ENCODE measurements at places on chromosomes 2 and 18.

GRCh38 chr2:36587101-36587500 lies 10.9 kb downstream of the FEZ2 start:
- DNase-seq: no peak

GRCh38 chr2:127177617-127178263 lies 42.4 kb downstream of the CYP27C1 start:
- DNase-seq: no peak

GRCh38 chr2:136019825-136020224 lies 34.4 kb upstream of the DARS1 start:
- DNase-seq: no peak

DNA sequence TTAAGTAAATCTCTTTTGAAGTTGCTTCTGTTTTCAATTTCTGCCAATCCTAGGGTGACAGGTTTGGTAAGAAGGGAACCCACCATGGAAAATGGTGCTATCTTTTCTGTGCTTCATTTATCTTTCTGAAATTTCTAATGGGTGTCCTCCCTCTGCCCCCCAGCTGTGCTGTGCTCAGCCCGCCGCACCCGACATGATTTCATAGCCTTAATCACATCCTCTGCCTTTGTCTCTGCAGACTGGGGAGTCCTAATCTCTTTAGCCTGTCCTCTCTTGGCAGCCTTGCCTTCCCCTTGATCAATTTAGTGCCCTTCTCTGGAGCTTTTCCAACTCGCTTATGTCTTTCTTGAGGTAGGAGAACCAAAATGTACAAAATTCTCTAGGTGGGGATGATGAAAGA lies 49.3 kb downstream of the DNMT3A start:
- DNase-seq: no peak

GRCh38 chr2:212949786-212950185 lies 201.6 kb downstream of the IKZF2 start:
- no peak for DNase-seq

DNA sequence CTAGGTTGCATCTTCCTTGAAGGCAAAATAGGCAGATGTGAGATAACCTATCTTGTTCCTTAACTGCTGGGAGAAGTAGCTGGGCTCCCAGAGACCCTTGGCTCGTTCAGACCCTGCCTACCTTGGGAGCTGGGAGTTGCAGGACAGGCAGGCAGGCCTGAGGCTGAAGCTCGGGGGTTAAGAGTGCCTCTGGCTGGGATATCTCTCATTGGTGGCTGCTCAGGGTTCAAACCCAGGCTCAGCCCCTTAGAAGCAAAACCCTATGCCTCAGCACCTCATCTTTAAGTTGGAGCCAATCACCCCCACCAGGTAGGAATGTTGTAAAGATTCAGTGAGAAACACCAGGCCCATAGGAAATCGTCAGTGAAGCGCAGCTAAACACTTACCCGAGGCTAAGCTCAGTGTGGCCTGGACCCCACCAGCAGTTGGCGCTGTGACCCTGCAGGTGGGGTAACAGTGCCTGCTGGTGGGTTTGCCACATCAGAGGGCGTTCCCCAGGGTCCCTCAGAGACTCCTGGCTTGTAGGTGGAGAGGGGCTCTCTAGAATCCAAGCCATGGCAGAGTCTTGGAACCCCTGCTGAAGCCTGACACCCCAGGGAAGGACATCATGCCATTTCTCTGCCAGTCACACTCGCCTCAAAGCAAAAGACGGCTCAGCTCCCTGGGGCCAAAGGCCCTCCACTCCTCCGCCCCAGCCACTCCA lies 54.6 kb upstream of the GPR17 start:
- DNase-seq: peak; percentile 81

GRCh38 chr2:220337611-220338440 lies 710.4 kb downstream of the SLC4A3 start:
- DNase-seq: no peak

- no peak for DNase-seq
Observed at GRCh38 chr2:55213822-55214221, 18.3 kb downstream of the CLHC1 start.

DNA sequence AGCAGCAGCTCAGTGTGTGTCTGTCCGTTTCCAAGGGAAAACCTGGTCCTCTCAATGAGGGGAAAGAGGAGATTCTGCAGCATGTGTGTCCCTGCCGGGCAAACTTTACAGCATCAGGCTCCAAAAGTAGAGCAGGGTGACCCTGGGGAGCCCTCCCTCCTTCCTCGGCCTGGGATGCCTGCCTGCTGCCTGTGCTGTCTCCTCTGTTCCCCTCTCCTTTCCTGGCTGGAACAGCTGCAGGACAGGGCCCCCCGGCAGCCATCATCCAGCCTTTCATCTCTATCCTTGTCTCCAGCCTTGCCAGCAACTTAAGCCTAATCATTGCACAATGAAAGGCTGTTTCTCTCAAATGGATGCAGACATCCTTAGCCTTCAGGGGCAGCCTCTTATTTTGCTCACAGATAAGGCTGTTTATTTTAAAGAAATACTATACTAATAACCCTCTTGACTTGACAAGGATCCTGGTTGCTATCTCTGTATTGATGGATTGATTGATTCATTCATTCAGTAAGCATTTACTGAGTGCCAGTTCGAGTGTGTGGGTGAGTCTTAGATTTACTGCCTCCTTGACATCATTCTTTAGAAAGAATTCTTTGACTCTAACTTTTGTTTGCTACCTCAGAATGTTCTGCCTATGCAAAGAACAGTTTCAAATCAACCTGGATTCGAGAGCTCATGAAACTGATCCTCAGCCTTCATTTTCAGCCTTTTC lies 40.6 kb upstream of the EDAR start:
- no peak for DNase-seq

DNA sequence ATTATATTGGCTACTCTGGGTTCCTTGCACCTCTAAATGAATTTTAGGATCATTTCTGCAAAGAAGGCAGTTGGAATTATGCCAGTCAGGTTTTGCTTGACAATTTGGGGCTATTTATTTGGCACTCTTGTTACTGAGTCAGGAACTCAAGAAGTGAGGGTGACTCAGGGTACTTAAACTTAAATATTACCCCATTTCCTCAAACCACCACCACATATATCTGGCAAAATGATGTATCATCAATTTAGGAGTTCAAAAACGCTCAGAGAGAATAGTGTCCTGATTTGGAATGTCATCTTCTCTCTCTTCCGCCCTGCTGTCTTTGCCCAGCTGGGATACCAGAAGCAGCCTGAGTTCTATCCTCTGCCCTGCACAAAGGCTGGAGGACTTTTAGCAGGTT lies 2.4 kb upstream of the THNSL2 start:
- no peak for DNase-seq

DNA sequence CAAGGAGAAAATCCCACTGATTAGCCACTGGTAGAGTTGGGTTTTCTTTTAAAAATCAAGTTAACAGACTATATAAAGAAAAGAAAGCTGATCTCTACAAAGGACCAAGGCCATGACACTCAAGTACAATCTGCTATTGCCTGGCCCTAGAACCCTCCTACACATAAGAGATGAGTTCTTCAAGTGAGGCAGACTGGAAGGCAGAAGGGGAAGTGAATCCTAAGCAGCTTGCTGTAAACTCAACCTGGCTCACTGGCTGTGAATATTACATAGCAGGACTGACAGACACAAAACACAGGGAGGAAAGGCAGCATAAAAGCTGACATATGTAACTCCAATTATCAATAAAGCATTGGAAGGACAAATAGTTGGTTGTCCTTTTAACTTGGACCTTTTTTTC lies 65.4 kb downstream of the TRIP12 start:
- DNase-seq: no peak

DNA sequence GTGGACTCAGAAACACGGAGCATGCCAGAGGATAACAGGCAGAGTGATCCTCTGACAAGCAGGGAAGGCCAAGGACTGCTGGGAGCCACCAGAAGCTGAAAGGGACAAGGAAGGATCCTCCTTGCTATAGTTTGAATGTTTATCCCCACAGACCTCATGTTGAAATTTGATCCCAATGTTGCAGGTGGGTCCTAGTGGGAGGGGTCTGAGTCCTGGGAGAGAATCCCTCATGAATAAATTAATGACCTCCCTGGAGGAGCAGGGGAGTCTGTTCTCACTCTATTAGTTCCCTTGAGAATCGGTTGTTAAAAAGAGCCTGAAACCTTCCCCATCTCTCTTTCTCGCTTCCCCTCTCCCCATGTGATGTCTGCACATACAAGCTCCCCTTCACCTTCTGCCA lies 124.4 kb downstream of the FBXO15 start:
- no peak for DNase-seq

DNA sequence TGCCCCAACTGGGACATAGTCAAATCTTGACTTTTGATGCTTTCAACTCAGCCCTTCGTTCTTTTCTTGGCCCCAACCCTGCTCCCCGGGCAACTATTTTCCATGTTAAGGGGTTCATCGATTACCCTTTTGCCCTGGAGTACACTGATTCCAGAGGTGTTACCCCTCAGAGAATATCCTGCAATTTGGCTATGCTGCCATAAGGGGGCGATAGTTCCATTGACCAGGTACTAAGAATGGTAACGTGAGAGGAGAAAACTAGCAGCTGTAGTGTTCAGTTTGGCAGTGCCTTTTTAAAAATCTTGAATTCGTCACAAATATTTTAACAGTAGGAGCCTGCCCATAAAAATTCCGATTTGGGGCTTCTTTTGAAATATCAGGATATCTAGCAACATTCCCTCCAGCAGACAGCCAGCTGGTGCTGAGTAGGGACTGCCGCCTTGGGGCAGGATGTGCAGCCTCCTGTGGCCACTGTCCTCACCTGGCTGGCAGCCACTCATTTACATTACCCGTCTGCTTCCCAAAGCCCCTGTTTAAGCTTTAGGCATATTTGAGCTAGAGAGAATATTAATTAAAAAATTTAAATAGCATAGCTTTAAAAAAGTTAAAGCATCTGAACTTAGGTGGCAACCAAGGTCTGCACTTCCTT lies 146.3 kb upstream of the SKOR2 start:
- no peak for DNase-seq

- no peak for DNase-seq
Observed at GRCh38 chr2:218039171-218039570, 29.9 kb upstream of the RUFY4 start.

- no peak for DNase-seq
Observed at GRCh38 chr2:85254540-85255300, 73.1 kb downstream of the TGOLN2 start.

DNA sequence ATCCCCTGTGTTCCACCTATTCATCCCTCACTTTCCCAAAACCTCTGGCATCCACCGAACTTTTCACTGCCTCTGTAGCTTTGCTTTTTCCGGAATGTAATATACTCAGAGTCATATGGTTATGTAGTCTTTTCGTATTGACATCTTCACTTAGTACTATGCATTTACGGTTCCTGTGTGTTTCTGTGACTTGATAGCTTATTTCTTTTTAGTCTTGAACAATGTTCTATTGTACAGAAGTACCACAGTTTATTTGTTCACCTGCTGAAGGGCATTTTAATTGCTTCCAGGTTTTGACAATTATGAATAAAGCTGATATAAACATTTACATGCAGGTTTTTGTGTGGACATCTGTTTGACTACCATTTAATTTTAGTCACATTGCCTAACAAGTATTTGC lies 154.7 kb upstream of the DOK6 start:
- no peak for DNase-seq

- DNase-seq: peak; percentile 25
Observed at GRCh38 chr2:27954771-27955383, 64.3 kb downstream of the BABAM2 start.

DNA sequence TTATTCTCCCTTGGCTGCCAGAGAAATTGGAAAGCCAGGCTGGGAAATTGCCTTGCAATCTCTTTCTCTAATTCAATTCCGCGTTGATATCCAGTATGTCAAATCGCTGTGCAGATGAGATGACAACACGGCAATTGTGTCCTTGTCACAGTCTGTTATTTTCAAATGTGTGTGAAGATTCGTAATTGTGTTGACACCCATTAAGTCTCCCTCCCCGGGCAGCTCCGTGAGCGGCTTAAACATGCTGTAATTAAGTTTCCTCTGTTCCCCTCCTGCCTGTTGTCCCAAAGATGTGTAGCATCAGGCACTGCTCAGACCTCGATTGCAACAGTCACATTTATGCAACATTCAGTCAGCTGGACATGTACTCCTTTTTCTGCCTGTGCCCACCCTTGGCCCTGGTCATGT lies 209.5 kb downstream of the LPIN1 start:
- no peak for DNase-seq

- no peak for DNase-seq
Observed at GRCh38 chr2:141522048-141522447, 608.8 kb downstream of the LRP1B start.

- DNase-seq: no peak
Observed at GRCh38 chr2:191355170-191355758, 110.1 kb downstream of the MYO1B start.

- DNase-seq: no peak
Observed at GRCh38 chr2:229243890-229244560, 27.1 kb downstream of the PID1 start.

DNA sequence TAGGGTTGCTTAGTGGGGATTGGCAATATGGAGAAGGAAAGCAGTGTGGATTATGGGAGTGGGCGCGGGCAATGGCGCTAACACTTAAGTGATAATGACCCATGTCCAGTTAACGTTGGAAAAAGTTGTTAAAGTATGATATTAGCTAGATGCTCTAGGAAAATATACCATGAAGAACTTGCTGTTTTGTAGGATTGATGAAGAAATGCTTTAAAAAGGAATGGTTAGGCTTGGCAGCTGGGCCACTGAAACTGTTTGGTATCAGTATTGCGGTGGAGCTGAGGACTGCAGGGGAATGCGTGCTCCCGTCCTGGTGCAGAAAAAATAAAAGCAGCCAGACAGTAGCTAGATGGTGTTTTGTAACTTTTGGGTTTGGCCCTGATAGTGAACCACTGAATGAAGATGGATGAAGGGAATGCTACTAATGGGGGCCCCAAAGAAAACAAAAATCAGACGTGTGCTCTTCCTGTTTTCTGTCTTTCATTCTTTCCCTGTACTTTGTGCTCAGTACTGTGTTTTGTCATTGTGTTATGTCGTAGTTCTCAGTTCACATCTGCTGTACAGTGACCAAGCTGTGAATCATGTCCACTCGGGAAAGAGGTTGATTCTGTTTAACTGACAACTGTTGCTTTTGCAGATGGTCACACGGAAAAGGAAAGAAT lies 999 bp downstream of the INSIG2 start:
- DNase-seq: peak; percentile 30

DNA sequence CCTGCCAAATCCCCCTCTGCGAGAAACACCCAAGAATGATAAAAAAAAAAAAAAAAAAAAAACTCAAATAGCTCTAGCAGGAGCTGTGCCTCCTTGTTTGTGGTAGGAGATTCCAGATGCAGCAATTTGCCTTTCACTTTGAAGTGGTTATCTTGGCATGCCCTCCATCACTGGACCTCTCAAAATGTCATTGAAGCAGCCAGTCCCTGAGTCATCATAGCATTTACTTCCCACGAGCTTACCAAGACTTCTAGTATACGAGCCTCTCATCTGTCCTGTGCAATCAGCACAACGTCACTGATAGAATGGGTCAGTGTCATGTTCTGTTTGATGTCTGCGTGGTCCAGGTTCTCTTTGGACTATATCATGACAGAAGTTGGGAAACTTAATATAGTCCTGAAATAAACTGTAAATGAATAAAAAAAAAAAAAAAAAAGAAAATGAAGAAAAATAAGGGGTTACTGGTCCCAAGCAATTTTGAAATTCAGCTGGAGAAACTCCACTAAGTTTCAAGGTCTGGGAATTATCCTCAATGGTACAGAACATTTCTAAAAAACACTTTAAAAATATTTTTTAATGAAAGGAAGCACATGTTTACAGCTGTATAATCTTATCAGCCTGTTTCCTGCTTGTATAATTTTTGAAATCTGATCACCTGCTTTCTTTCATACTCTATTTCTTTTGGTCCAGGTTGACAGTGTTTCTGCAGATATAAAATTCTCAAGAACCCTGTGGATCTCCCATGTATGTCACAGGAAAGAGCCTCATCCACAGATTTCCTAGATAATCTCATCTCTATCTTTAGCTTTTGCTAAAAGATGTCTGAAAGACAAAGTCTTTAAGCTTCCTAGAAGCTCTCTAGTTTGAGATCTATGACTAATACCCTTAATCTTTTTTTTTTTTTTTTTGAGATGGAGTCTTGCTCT lies 74.1 kb upstream of the EHBP1 start:
- DNase-seq: no peak

Measured in CD4-positive, alpha-beta T cell treated with Interleukin-6 for 4 hours (primary cell).